ENCODE measurements at places on chromosomes 5 and 9. TPM values are rescaled to one million over a fixed set of nuclear protein-coding genes. Genes with fewer than 3 reads are reported as not detected.

SLCO6A1 gene
- 0.51 TPM for total RNA-seq

SHOC1 gene
- not detected for total RNA-seq

GRCh38 chr5:2899311-2899710 is 147.8 kb upstream of the IRX2 start:
- DNase-seq: no peak

POLR3G gene
- 8.4 TPM for total RNA-seq

CAVIN4 gene
- 8.8 TPM for total RNA-seq

GRCh38 chr5:29089591-29090130 is 2051.3 kb upstream of the CDH9 start:
- DNase-seq: no peak

DNA sequence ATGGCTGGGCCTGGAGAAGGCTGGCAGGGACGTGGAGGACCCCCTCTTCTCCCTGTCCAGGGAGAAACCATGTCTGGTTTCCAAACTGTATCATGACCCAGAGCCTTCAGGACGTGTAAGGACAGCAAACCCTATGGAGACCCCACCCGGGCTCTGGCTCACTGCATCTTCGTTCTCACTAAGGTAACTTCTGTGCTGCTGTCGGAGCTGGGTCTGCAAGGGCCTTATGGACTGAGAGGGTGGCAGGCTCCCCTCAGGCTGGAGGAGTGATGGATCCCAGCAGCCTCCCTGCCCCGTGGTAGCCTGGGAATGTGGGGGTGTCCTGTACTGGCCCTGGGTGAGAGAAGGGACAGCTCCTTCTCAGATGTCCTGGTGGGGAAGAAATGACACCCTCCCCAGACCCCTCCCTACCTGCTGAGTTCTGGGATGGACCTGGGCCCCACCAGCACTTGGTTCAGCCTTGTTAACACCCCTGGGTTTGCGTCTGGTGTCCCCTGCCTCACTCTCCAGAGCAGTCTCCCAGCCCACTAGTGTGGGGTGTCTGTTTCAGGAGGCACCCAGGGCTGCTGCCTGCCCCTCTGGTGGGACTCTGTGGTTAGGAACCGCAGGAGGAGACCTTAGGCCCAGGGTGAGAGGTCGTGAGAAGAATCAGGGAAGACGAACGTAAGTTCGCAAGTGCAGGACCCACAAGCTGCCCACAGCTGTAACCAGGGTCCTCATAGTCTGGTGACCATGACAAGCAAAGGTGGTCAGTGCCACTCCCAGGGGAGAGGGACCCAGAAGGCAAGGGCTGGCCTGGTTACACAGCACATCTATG is 6.6 kb downstream of the SPATA31E1 start:
- DNase-seq: no peak

GRCh38 chr9:133475292-133476012 is 3.4 kb downstream of the SLC2A6 start:
- no peak for DNase-seq

DNA sequence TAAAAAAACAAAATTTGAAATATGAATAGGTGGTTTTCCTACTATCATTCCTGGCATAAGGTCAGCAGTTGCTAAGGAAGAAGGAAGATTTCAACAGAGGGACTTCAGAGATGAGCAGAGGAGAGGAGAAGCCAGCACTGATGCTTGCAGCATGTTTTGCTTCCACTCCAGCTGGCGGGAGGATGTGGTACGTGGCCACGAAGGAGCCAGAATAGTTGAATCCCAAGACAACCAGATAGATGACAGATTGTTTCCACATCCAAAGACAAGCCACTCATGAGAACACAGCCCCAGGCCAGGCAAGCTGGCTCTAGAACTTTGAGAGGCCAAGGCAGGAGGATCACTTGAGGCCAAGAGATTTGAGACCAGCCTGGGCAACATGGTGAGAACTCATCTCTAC is 15.1 kb downstream of the TIMD4 start:
- DNase-seq: no peak

Data from neural progenitor cell (in vitro differentiated cells).